Stomach (tissue), 19 donors: ENCODE measurements at places on chromosomes 1 and 21. TPM values are rescaled to one million over a fixed set of nuclear protein-coding genes. Genes with fewer than 3 reads are reported as not detected.

JAM2 gene
- total RNA-seq = 18.4 TPM

CHIT1 gene
- total RNA-seq = not detected

USF1 gene
- 77.2 TPM for total RNA-seq

AADACL3 gene
- total RNA-seq = not detected

RGS8 gene
- not detected for total RNA-seq

OR2T2 gene
- not detected for total RNA-seq

SEMA4A gene
- 5.0 TPM for total RNA-seq

SLFNL1 gene
- total RNA-seq = 0.73 TPM

C1orf115 gene
- total RNA-seq = 9.3 TPM

REN gene
- not detected for total RNA-seq

OR2M3 gene
- not detected for total RNA-seq

CCDC27 gene
- not detected for total RNA-seq

SLC26A9 gene
- 38.4 TPM for total RNA-seq

KCNN3 gene
- total RNA-seq = 10.7 TPM

LRP8 gene
- 0.58 TPM for total RNA-seq

NUCKS1 gene
- total RNA-seq = 43.7 TPM

SHISA4 gene
- total RNA-seq = 0.87 TPM

ALPL gene
- 3.5 TPM for total RNA-seq

PTP4A2 gene
- total RNA-seq = 226 TPM

FCRL5 gene
- total RNA-seq = 4.8 TPM

KANK4 gene
- 2.5 TPM for total RNA-seq

OR2W3 gene
- not detected for total RNA-seq

OR2M2 gene
- total RNA-seq = not detected

NCDN gene
- total RNA-seq = 92.9 TPM

IQCC gene
- not detected for total RNA-seq

TNFRSF8 gene
- 0.58 TPM for total RNA-seq

ZMYND12 gene
- total RNA-seq = not detected

OR2G6 gene
- not detected for total RNA-seq

NBPF4 gene
- total RNA-seq = not detected

NPPB gene
- total RNA-seq = 1.6 TPM

OR10J4 gene
- total RNA-seq = not detected

WDR64 gene
- not detected for total RNA-seq

FAM72D gene
- 0.58 TPM for total RNA-seq

PODN gene
- total RNA-seq = 356 TPM

NBPF3 gene
- 14.8 TPM for total RNA-seq

FLG gene
- under 0.01 TPM for total RNA-seq

KCNE2 gene
- 115 TPM for total RNA-seq

CRYAA gene
- not detected for total RNA-seq

RHBDL2 gene
- 9.0 TPM for total RNA-seq

RBP7 gene
- total RNA-seq = not detected

CR1L gene
- 1.7 TPM for total RNA-seq

HSD3B1 gene
- not detected for total RNA-seq

NEGR1 gene
- 35.4 TPM for total RNA-seq

PFDN2 gene
- total RNA-seq = not detected

MEAF6 gene
- total RNA-seq = 68.7 TPM

S100A5 gene
- total RNA-seq = not detected

PADI1 gene
- total RNA-seq = not detected

VCAM1 gene
- total RNA-seq = 1.3 TPM

KLHDC7A gene
- 8.2 TPM for total RNA-seq

CELSR2 gene
- 5.3 TPM for total RNA-seq

MDM4 gene
- 168 TPM for total RNA-seq

MTARC1 gene
- 9.8 TPM for total RNA-seq

IL6R gene
- 29.5 TPM for total RNA-seq

ASCL5 gene
- not detected for total RNA-seq

GBP7 gene
- total RNA-seq = not detected
